Right renal cortex interstitium (tissue), 3 donors: ENCODE measurements at places on chromosomes 7 and 10.

- DNase-seq: no peak
Measured at GRCh38 chr7:39094731-39095130, 117.0 kb downstream of the POU6F2 start.

DNA sequence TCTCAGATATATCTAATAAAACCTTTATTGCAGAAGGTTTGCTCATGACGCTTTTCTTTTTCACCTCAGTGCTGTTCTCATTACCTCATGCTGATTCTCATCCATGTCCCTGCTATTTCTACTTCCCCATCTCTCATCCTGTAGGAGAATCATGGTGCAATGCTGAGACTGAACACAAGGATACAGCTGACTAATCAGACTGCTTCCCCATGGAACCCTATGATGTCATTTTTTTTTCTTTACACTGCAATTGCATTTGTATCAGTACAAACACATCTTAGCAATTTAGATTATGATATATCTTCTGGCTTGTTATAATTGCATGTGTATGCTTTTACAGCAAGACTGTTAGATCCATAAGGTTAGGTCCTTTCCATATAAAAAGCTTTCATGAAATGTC lies 93.7 kb downstream of the SEMA3A start:
- no peak for DNase-seq

DNA sequence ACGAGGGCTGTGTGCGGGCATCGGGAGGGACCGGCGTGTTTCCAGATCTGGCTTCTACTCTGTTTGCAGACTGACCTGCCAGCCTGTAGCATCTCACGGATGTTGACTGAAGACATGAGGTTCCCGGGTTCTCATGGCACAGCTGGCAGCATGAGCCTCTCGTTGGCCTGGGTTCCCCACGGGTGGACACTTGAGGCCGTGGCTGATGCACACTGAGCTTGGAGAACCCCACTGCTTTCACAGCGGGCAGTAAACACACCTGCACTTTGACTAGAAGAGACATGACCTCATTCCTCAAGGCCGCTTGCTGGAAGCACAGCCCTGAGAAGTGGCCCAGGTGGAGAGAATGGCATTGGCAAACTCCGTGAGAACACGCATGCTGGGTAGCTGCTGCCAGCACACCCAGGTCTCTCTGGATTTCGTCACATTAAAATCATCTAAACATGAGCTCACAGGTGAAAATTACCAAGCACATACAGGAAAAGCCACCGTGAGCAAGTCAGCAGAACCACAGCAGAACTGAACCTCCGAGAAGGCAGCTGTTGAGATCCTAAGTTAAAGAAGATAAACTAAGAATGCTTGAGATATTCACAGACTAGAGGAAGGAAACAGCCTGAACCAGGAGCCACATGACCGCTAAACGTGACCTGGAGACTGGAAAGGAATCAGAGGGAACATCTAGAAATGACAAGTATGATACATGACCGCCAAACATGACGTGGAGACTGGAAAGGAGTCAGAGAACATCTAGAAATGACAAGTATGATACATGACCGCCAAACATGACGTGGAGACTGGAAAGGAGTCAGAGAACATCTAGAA lies 32.5 kb downstream of the BNIP3 start:
- DNase-seq: no peak

DNA sequence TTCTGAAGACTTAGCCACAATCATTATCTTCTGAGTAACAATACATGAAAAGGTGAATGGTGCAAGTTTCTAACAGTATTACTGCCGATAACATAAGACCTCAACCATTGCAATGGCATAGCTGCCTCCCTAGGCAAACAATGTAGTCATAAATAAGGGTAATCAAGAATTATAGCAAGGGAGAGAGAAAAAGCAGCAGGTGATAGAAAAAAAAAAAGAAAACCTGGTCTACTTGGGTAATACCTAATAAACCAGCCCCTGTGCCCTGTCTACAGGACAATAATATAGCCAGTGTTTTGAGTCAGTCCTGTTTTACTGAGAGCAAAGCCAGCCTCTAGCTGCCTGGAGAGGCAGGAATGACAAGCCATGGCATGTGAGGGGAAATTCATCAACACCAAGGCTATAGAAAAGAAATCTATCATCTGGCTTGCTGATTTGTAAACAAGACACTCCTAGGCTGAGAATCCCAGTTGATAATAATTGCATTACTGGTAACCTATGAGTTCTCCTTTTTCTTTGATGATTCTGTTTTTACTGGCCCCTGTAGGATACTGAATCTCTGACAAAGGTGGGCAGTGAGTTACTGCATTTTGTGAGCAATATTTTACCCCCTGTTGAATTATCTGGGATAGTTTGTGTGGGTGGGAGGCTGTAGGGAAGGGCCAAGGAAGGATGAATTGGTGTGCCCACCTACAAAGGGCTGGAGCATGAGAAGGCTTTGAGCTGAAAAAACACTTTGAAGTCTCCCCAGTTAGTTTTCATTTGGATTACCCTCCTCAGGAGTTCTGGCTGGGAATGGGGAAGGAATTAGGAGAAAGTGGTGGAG lies 1.7 kb upstream of the WEE2 start:
- no peak for DNase-seq

DNA sequence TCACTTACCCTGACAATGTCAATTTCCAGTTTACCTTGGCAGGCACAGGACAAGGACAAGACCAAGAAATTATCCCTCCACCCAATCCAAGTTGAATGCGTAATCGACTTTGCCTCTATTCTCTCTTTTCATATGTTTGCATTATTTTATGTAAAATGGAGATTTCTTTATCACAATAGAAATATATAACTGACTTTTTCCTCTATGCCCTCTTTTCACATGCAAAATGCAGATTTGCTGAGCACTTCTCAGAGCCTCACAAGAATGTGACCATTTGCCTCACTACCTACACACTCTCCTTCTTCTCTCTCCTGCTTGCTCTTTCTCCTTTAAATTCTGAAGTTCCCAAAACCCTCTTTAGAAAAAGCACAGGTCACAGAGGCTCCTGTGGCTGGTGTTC lies 15.1 kb downstream of the CYP3A43 start:
- no peak for DNase-seq

DNA sequence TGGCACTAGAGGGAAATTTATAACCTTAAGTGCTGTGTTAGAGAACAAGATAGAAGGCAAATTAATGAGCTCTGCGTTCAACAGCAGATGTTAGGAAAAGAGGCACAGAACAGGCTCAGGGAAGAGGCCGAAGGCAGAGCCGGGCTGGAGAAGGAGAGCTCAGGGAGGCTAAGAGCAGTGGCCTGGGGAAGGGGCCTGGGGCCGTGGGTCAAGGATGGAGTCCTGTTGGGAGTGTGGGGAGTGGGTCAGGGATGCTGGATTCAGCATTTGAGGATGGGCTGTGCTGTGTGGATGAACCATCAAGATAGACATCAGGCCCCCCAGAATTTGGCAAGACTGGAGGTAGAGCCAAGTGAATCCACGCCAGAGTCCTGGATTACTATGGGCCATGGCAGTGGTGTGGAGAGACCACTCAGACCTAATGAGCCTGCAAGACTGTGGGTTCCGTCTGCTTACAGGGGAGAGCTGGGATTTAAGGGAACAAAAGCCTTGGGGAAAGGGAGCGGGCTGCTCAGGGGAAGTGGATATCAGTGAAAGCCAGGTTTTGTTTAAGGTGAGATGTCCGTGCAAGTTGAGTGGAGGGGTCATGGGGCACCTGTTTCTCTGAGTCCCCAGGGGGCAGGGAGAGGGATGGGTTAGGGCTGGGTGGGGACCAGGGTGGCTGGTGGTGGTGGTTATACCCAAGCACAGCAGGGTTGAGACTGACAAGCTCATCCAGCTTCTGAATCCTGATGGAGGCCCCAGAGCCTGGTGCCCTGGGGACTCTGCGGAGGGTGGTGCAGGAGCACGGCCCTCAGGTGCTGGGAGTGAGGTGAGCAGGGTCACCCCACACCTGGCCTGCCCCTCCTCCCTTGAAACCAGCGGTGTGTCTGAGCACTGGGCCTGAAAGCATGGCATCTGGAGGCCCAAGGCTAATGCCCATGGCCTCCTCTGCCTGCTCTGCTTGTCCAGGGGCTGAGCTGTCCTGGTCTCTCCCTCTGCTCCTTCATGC lies 101.7 kb downstream of the BMS1 start:
- DNase-seq: no peak

- DNase-seq: no peak
Measured at GRCh38 chr7:69038915-69039314, 559.4 kb upstream of the AUTS2 start.

DNA sequence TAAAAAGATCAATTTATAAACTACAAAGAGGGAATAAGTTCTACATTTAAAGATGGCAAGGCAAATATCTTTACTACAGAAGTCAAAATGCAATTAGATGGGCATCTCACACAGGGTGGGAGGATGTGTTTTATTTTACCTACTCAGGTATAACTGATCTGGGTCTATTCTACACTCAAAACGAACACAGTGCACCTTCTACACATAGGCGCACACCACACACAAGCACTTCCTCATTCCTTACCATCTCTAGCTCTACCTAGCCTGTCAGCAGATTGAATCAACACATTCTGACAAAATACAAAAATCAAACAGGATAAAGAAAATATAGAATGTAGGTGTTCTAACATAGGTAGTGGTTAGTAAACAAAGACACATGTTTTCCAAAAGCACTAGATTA lies 64.8 kb downstream of the SGCE start:
- no peak for DNase-seq

GRCh38 chr10:78283069-78283682 lies 249.5 kb downstream of the RPS24 start:
- no peak for DNase-seq

- no peak for DNase-seq
Measured at GRCh38 chr7:37758501-37759045, 75.0 kb downstream of the GPR141 start.

DNA sequence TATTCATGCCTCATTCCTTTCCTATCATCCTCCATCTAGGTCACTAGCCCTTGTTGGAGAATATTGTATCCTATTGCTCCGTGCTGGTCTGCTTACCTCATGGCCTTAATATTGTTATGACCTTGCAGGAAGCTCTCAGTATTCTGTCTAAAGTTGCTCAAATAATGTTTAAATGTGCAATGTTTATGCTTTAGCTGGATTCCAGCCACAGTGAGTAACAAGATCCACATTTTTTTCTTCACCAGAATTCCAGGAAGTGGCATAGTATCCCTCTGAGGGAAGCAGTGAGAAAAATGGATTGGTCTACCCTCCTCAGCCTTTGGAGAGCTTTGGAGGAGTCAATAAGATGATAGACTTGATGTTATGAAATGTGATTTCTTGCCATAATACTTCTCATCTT lies 402.6 kb downstream of the NRG3 start:
- no peak for DNase-seq

- no peak for DNase-seq
Measured at GRCh38 chr7:31906479-31907171, 163.6 kb downstream of the PDE1C start.

GRCh38 chr7:111697771-111698170 lies 135.5 kb upstream of the IMMP2L start:
- no peak for DNase-seq

- peak; percentile 48 for DNase-seq
Measured at GRCh38 chr10:116787893-116788665, 45.7 kb upstream of the HSPA12A start.

GRCh38 chr10:71832967-71833366 lies 18.1 kb downstream of the PSAP start:
- no peak for DNase-seq

DNA sequence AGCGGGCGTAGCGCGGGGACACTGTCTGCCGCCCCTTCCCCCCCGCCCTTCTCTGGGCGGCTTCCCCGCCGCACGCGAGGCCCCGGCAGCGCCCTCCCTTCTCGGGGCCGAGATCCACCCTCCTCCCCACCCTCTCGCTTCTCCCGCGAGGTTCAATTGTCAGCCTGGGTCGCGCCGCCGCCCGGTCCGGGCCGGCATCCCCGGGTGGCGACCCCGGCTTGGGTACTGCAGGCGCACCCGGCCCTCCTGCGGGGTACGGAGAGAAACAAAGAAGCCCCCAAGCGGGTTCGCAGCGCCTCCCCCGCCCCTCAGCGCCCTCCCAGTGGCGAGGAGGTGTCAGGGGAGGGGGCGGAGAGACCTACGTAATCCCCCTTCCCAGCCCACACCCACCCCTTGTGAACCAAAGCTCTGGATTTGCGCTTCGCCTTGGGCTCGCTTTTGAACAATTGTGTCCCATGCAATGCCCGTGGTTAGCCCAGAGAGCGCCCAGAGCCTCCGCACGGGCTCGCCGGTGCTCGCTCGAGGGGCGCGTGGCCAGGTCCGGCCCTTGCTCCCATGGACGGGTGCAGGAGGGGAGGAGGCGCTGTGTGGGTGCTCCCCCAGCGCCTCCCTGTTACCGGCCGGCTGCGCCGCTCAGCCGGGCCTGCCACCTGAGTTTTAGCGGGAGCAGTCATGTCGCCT lies 634 bp downstream of the HECW1 start:
- no peak for DNase-seq

GRCh38 chr7:23371654-23372053 lies 72.5 kb downstream of the MALSU1 start:
- no peak for DNase-seq

- DNase-seq: no peak
Measured at GRCh38 chr7:70545214-70545613, 586.7 kb upstream of the GALNT17 start.

DNA sequence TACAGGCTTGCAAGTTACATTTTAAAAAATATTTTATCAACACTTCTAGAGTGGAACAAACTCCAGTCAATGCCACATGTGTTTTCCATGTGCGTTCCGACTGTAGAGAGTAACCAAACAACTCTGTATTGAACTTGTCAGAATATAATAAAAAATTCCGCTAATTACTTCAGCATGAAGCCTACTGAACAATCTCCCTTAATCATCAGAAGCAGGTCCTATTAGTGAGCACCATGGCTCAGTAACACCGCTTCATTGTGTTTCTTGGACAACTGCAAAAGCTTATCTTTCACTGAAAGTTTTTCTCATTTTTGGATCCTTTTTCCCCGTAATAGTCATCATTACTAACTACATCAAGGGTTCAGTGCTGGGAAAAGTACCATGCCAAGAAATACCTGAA lies 117.0 kb downstream of the MKX start:
- DNase-seq: no peak

DNA sequence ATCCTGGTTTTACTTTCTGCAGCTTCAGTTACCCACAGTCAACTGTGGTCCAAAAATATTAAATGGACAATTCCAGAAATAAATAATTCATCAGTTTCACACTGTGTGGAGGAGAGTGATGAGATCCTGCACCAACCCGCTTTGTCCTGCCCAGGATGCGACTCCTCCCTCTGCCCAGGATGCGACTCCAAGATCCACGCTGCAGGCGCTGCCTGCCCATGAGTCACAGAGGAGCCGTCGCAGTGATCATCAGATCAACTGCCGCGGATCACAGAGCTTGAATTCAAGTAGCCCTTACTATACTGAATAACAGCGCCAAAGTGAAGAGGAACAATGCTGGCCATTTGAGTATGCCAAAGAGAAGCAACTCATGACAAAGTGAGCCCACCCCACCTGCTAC lies 61.5 kb downstream of the GRB10 start:
- DNase-seq: no peak

DNA sequence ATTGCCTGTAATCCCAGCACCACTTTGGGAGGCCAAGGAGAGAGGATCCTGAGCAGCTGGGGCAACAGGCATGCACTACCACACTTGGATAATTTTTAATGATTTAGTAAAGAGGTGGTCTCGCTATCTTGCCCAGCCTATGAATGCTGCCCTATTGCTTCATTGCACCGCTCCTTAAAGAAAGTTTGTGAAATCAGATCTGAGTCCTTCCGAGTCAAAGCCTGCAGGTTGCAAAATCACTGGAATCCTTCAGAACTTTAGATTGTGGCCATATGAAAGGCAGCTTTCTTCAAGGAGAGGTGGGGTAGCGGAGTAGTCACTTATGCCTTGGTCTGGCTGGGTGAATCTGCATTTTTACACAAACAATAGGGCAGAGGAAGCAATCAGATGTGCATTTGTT lies 166.3 kb downstream of the ARHGAP12 start:
- DNase-seq: no peak

GRCh38 chr7:36923943-36924436 lies 199.7 kb upstream of the AOAH start:
- DNase-seq: no peak
